OCI-M1 (cell line): ENCODE measurements at places on chromosomes 2 and 18.
A peak's percentile ranks its signal among the peaks of the same experiment; 100 is the strongest.

DNA sequence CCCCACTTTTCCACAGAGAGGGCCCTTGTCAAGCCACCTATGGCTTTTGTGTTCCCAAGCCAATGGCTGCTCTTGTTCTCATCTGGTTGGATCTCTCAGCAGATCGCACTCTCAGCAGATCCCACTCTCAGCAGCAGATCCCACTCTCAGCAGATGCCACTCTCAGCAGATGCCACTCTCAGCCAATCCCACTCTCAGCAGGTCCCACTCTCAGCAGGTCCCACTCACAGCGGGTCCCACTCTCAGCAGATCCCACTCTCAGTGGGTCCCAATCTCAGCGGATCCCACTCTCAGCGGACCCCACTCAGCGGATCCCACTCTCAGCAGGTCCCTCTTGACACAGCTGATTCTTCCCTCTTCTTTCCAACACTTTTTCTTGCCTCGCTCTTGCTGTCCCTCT, 59.3 kb upstream of the MGAT4A start:
- no peak for DNase-seq

DNA sequence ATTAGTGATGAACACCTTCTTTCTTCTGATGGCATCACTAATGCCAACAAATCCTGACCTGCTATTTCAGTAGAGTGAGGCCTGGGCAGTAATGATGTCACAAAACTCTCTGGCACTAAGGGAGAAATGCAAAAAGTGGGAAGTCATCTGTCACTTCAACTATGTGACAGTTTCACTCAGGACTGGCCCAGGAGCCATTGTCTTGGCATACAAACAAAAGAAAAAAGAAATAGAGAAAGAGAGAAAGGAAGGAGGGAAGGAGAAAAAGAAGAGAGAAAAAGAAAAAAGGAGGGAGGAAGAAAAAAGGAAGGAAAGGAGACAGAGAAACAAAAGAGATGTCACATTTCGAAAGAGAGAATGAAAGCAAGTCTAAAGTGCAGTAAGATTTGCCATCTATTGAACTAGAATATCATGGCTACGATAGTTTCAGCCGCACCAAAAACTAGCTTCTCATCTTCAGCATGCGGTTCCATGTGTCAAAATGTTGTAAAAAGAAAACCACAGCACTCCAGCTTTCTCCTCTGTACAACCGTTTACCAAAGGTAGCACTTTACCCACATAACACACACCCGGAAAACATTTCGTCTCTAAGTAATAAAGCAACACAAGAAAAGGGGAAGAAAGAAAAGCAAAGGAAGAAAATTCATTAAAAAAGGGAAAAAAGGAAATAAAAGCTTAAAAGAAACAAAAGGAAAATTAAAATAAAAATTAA, 50.1 kb downstream of the CD226 start:
- DNase-seq: no peak

GRCh38 chr2:236749346-236749745, 179.7 kb downstream of the ACKR3 start:
- no peak for DNase-seq

GRCh38 chr2:241858206-241859016, at the start of gene PDCD1:
Gene PDCD1 (minus strand): TSS chr2:241858894. CDS start chr2:241858838, 56 bp downstream.
- no peak for DNase-seq

GRCh38 chr18:11146238-11146946, 3.0 kb downstream of the PIEZO2 start:
- DNase-seq: no peak

DNA sequence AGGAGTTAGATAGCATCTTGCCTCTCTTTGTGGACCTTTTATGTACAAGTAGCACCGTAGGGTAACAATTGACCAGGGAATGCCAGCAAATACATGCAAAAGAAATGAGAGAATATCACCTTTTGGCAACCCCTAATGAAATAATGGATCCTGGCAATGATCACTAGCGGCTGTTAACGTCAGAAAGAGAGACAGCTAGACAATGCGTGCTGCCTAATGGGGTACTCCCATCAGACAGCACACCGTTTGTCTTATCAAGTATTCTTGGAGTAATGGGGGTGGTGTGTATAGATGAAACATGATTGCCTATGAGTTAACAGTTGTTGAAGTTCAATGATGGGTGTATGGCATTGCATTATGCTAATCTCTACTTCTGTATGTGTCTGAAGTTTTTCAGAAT, 1.6 kb downstream of the ELAC1 start:
- no peak for DNase-seq

DNA sequence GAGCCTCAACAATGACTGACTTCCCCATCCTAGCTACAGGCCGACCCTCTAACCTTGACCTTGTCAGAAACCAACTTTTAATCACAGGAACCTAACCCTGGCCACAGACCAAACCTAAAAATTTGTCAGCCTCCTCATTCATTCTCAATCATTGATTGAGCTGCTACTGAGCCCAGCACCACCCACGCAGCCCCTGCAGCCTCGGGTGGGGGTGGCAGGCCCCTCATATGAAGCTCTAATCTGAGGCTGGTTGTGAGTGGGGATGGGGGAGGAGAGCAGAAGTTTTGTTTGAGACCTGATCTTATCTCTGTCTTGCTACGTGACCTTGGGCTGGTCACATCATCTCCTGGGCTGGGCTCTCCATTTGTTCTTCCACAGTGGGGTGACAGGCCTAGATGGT, 99.5 kb upstream of the EPAS1 start:
- DNase-seq: no peak

GRCh38 chr2:177675825-177676224, 283.3 kb downstream of the AGPS start:
- DNase-seq: no peak

DNA sequence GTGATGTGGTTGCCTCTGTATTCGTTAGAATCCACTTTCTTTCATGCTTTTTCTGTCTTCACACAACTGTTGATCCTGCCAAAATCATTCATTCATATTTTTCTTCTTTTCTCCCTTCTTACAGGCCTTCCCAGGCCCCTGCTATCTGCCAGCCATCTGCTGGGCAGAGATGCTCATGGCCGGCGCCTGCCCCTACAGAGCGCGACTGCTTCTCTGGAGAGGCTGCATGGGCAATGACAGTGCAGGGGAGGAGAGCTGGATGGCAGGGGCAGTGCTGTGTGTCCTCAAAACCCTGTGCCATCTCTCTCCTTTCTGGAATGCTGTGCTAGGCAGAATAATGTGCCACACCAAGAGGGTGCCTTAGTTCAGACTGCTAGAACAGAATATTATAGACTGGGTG, 125.2 kb downstream of the INHBB start:
- DNase-seq: no peak

DNA sequence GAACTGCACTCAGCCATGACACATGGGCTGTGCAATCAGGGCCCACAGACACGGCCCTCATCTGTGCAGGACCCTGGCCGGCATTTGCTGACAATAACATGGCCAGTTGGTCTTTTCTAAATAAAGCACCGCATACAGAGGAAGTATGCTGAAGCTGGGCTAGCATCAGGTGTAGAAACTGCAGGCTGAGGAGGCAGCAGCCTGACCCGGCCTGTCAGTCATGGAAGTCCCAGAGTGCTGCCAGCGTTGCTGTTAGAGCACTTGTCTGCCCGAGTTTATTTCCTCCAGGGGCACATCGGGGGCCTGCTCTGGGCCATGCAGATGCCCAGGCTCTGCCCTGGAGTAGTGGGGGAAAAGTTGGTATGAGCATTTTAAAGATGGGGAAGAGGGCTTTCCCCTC, 4.1 kb upstream of the PTPN18 start:
- no peak for DNase-seq

DNA sequence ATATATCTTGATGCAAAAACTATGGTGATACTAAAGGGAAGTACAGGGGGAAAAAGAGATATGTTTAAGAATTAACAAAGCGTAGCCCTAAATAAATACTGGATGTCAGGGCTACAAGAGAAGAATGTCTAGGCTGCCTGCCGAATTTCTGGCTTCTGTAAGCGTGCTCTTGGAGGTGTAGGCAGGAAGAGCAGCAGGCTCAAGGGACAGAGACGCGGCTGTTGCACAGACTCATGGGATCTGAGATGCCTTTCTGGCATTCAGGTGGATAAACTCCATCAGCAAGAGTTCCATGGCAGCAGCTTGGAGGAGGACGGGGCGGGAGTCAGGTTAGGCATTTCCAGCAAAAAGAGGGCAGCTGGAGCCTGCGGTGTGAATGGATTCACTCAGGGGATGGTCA, 123.2 kb upstream of the TWIST2 start:
- no peak for DNase-seq

- DNase-seq: no peak
Measured at GRCh38 chr2:236089271-236090026, 78.7 kb downstream of the GBX2 start.

DNA sequence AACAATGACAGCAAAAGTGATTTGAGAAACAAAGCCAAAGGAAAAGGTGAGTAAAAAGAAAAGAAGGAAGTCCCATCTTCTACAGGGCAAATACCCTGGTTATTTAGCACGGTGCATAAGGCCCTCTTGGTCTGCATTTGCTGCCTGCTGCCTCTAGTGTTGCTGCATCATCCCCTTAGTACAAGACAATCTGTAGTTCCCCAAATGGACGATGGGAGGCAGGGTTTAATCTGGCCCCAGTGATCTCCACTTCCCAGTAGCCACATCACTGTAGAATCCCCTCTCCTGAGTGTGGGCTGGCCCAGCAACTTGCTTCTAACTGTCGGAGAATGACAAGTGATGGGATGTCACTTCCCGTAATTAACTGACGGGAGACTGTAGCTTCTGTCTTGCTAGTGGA, 85.1 kb downstream of the CTAGE1 start:
- peak; percentile 82 for DNase-seq

DNA sequence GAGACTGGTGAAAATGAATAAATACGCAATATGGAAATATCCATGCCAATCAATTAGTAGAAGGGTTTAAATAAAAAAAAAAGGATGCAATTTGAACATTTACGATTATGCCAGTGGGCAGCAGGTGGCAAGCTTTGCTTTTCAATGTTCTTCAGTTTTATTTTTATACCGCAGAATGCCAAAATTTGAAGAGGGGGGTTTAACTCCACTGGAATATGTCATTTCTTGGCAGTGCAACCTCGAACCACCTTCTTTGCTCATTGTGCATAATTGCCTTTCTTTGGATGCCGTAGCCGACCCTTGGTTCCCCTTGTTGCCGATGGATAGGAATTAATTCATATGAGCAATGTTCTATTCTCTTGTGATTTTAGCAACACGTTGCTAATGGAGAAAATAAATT, 88.0 kb downstream of the LTBP1 start:
- DNase-seq: peak; percentile 23

DNA sequence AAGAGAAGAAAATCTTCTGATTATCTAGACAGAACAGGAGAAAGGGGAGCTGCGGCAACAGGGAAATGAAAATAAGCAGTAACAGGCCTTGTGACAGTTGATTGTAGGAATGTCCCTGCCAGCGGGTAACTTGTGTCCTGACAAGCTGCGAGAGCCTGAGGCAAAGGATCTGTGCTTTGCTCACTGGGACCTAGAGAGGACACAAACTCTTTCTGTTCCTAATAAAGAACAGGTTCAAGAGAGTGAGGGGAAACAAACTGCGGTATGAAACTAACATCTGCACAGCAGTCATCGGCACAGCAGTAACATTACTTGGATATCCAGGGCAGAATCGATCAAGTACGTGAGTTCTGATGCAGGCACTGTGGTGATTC, 103.7 kb upstream of the THOC1 start:
- DNase-seq: no peak

- DNase-seq: no peak
Measured at GRCh38 chr2:10433264-10433946, 14.7 kb downstream of the ODC1 start.

DNA sequence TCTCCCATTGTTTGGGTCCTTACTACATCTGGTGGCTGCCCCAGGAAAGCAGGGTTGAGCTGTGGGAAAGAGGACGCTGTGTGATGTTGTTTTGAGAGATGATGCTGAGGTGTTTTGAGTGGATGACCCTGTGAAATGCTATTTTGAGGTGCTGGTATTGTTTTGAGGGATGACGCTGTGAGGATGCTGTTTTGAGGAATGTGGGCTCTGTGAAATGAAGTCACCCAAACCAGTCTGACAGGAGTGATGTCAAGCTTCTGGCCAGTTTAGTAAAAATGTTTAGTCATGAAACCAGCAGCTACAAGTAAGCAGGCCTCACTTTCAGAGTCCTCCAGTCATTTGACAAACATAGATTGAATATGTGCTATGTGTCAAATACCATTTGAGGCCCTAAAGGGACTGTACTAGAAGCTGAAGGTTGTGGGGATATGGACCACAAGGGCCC, 16.1 kb upstream of the PUM2 start:
- DNase-seq: no peak

DNA sequence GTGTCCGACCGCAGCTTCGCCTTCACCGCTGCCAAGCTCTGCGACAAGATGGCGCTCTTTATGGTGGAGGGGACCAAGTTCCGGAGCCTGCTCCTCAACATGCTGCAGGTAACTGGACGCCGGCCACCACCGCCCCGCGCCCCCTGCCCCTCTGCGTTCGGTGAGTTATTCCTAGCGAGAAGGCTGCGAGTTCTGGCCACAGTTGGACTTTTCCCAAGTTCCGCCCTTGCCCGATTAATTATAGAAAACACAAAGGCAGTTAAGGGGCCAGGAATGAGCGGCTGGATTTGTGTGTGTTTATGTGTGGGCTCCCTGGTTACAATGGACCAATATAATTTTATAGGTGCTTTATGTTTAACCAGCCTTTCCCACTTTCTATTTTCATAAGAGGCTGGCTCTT, 189.2 kb downstream of the SMAD7 start:
- DNase-seq: no peak

DNA sequence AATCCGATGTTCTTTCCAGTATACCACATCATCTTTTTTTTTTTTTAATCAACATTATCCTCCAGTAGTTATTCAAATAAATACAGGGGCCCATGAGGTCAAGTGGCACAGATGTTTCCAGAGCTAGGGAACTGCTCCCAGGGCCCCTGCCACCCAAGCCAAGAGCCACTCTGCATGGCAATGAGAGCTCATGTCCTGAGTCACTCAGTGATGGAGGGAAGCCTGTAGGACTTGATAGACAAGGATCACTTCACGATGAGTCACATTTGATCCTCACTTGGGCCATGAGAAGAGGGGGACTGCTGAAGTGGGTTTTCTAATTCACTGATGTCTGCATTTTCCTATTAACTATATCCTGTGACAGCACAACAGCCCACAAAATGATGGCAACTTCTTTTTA, 127.0 kb upstream of the PKDCC start:
- no peak for DNase-seq

DNA sequence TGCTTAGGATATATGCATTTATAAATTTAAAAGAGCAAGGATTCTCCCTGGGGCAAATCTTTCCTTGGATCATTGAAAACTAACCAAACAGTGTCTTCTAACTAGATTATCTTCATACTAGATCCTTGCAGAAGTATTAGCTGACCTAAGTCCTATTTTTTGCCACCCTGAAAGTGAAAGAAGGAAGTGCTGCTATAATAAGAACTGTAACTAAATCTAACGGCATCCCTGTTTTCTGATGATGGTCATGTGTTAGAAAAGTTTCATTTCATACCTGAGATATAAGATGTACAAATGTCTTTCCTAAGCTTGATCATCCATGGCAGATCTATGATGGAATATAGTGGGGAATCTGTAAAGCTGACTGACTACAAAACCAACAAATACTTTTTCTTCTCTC, 102.7 kb downstream of the MAP2 start:
- DNase-seq: peak; percentile 72
